Esophagus mucosa (tissue), 1 donor: ENCODE measurements at places on chromosomes 3 and 15.

GRCh38 chr3:41716471-41716870, 245.4 kb downstream of the ULK4 start:
- ATAC-seq, result no peak

DNA sequence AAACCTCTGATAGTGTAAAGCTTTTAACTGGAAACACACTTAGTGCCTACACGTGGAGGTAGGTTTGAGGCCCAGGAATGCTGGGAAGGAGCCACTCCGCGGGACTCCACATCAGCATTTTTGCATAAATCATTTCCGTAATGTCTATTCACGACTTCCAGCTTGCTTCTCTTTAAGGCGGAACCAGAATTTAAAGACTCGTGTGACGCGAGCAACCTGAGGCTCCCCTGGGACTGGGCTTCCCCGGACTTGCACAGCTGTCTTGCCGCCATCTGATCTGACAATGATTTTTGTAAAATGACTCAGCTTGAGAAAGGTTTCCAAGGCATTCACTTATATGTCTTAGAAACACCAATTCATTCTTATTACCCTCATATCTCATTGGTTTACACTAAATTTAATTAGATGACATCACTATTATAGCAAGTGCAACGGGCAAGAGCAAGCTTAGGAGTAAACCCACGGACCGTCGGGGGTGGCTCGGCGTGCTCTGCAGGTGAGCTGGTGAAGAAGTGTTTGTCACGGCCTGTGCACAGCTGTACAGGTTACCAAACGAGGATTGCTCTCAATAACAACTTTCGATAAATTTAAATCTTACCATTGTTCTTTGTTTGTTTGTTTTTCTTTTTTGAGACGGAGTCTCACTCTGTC, 95.2 kb downstream of the CHSY1 start:
- peak; percentile 44 for ATAC-seq

DNA sequence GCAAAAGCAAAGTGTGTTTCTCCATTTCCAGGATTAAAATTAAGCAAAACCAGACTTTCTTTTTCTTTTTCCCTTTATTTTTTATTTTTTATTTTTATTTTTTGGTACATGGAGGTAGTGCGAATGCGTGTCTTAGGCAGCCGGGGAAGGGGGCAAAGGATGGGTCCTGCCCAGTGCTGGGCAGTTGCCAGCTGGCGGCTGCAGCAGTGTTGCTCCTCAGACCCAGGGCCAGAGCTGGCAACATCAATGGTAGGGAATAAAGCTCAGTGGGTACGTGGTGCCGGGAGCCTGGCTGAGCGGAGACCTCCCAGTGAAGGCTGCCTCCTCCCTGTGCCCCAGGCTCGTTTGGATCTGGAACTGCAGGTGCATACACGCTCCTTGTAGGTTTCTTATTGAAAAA, 46.3 kb downstream of the POLR2M start:
- no peak for ATAC-seq

GRCh38 chr3:48142316-48142870, 45.8 kb downstream of the CDC25A start:
- ATAC-seq, result peak; percentile 90

- ATAC-seq, result no peak
Observed at GRCh38 chr3:168611826-168612225, 516.1 kb upstream of the GOLIM4 start.

GRCh38 chr15:92616621-92617548, 38.7 kb downstream of the FAM174B start:
- no peak for ATAC-seq

- ATAC-seq, result no peak
Observed at GRCh38 chr3:16888785-16889607, 4.2 kb downstream of the PLCL2 start.

- no peak for ATAC-seq
Observed at GRCh38 chr3:53616971-53617892, 122.8 kb downstream of the CACNA1D start.

- ATAC-seq, result no peak
Observed at GRCh38 chr3:17154941-17155340, 270.2 kb downstream of the PLCL2 start.

- ATAC-seq, result no peak
Observed at GRCh38 chr3:77562089-77562488, 522.2 kb downstream of the ROBO2 start.

DNA sequence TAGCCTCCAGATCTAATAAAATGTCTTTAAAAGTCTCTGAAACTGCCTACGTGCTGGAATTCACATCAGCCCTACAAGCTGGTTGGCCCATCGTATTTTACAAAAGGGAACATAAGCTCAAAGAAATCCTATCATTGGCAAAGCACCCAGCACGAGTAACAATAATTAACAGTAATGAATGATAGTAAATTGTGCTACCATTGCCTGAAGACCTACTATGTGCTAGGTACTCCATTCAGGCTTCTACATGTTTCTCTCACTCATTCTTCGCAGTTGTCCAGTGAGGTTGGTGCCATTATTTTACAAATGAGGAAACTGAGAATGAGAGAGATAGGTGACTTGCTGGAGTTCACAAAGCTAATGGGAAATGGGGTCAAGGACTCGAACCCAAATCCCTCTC, 7.1 kb upstream of the EPHB3 start:
- no peak for ATAC-seq

GRCh38 chr3:36434687-36435426, 54.6 kb downstream of the STAC start:
- no peak for ATAC-seq

DNA sequence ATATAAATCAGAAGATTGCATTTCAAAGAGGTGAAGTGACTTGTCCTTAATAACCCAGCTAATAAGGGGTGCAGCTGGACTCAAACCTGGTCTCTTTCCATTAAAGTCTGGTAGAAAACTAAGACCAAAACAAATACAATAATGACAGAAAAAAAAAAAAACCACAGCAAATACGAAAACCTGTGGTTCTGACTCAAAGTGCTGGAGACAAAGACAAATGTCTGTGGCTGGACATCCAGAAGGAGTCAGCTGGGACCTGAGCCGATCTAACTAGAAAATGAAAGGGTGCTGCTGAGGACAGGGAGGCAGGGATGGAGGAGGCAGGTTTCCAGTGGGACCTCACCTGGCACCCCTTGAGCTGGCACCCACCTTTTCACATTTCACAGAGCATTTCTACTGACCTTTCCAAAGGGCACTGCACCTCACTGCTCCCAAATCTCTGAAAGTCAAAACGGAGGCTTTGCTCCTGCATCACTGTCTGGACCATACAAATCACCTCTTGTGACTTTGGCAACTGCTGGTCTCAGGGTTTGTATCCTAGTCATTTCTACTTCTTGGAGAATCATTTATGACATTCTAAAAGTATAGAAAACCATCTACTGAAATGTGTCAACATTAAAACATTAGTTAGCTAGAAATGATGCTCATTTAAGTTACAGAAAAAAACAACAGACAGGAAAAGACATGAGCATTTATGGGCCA, 61.7 kb downstream of the CCNL1 start:
- no peak for ATAC-seq
